Cardiac muscle cell (in vitro differentiated cells and primary cell): ENCODE measurements at places on chromosomes 13 and 19. TPM values are rescaled to one million over a fixed set of nuclear protein-coding genes. Genes with fewer than 3 reads are reported as not detected.
A peak's percentile ranks its signal among the peaks of the same experiment; 100 is the strongest.

DNA sequence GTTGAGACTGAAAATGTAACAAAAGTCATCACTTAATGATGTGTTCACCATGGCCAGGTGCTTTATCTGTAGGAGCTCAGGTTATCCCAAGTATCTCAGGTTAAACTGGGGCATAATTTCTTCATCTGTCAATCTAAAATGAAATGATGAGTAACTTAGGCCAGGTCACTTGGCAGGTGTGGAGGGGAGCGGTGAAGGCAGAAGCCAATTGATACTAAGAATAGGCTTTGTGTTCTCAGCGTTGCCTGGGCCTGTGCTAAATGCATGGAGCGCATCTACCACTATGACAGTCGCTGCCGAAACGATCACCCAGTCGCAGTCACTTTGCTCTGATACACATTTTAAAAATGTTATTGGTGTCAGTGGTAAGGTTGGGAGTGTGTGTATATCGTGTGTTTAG is 91.6 kb downstream of the FGF9 start:
- no peaks in the 10 kb centered on the region for H3K4me1 ChIP-seq
- H3K27ac ChIP-seq = no peak overlapping the region
- no peaks in the 10 kb centered on the region for H3K27me3 ChIP-seq

GRCh38 chr19:54253331-54254194 is 3.5 kb downstream of the LILRB5 start:
- no peaks in the 10 kb centered on the region for H3K36me3 ChIP-seq
- no peaks in the 10 kb centered on the region for H3K4me1 ChIP-seq
- no peak overlapping the region for H3K4me3 ChIP-seq
- H3K27ac ChIP-seq = no peak overlapping the region

- no peak overlapping the region for H3K27ac ChIP-seq
- H3K4me1 ChIP-seq = no peaks in the 10 kb centered on the region
- H3K36me3 ChIP-seq = no peaks in the 10 kb centered on the region
- H3K4me3 ChIP-seq = no peak overlapping the region
- peaks cover 6% of the 10 kb centered on the region for H3K27me3 ChIP-seq
Measured at GRCh38 chr13:111664696-111665095, 344.3 kb downstream of the TEX29 start.

DNA sequence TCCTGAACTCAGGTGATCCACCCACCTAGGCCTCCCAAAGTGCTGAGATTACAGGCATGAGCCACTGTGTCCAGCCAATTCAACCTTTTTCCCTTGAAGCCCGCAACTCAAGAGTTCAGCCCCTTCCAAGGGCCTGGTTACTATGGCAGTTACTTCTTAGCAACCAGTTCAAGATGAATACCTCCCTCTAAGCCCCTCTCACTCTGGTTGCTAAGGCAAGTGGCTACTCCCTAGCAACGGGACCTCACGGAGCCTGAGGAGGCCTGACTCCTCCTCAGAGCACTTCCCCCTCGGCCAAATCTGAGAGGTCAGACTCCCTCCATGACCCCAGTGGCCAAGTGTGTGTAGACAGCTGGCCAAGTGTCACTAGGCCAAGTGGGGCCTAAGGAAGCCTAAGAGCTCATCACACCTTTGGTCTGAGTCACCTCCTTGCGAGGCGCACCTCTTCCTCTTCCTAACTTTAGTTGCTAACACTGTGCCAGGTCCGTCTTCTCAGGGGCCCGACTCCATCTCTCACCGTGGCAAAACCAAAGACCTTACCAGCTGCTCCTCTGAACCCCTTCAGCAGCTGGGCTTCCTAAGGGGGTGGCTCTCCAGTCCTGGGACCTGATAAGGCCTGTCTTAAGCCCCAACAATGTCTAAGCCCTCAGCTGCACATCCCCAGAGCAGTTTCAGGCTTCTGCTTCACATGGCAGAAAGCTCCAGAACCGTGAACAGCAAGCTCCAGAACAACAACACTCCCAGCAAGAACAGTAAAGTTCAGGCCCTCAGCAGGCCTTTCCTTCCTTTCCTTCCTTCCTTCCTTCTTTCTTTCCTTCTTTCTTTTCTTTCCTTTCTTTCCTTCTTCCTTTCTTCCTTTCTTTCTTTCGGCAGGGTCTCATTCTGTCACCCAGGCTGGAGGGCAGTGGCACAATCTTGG is 9.6 kb downstream of the CD37 start:
- H3K27me3 ChIP-seq = no peaks in the 10 kb centered on the region
- no peak overlapping the region for H3K4me3 ChIP-seq
- peaks cover 78% of the 10 kb centered on the region for H3K36me3 ChIP-seq
- DNase-seq = no peak

FREM2 gene
- 37.8 and 51.4 TPM in 2 replicates for total RNA-seq

DNA sequence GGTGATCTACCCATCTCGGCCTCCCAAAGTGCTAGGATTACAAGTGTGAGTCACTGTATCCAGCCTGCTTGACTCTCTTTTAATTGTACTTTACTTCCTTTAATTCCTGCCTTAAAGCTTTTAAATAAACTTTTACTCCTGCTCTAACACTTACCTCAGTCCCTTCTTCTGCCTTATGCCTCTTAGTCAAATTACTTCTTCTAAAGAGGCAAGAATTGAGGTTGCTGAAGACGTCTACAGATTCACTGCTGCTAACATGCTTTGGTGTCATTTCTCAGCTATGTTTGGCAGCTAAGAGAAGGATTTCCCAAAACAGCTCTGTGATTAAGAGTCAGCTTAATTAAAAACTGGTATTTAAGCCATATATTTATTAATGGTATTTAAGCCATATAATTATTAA is 32.9 kb upstream of the CD177 start:
- H3K36me3 ChIP-seq = no peaks in the 10 kb centered on the region
- no peak overlapping the region for H3K27ac ChIP-seq
- no peak overlapping the region for H3K4me3 ChIP-seq
- DNase-seq = no peak
- no peaks in the 10 kb centered on the region for H3K4me1 ChIP-seq
- no peaks in the 10 kb centered on the region for H3K27me3 ChIP-seq

GRCh38 chr13:77701305-77701704 is 3.8 kb downstream of the SLAIN1 start:
- no peak for DNase-seq
- peaks cover 8% of the 10 kb centered on the region for H3K4me1 ChIP-seq
- H3K36me3 ChIP-seq = no peaks in the 10 kb centered on the region
- H3K27me3 ChIP-seq = peaks cover 23% of the 10 kb centered on the region
- no peak overlapping the region for H3K4me3 ChIP-seq

DNA sequence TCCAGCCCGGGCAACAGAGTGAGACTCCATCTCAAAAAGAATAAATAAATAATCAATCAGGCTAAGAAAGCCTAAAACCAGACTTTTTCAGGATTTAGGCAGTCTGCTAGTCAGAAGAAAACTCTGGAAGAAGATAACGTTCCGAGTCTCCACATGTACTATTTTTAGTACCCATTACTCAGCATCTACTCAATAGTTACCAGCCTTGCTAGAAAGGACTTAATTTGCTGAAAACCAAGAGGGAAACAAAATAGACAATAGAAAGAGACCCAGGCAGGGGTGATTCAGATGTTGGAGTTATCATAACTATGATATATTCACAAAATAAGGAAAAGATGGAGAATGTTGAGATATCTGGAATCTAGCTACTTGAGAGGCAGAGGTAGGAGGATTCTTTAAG is 3.6 kb upstream of the LIN7B start:
- H3K27me3 ChIP-seq = no peaks in the 10 kb centered on the region
- no peak overlapping the region for H3K4me3 ChIP-seq
- H3K27ac ChIP-seq = peak overlapping the region; percentile 83
- H3K36me3 ChIP-seq = peaks cover 27% of the 10 kb centered on the region
- no peak for DNase-seq

DNA sequence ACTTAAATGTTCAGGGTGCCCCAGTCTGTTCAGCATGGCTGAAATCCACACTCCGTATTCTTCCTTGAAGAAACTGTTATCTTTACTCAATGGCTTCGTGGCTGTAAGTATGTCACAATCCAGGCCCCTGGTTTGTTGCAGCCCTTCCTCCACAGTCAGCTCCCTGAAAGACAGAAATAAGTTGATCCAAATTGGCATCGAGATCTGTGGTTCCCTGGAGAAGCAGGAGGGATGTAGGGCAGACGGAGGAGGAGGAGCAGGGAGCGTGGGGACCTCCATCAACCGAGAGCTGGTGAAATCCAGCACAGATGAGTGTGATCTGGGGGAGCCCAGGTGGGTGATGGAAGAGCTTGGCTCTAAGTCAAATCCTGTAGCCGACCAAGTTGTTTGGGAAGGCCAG is 304 bp downstream of the TSPAN16 start:
- H3K4me1 ChIP-seq = no peaks in the 10 kb centered on the region
- H3K4me3 ChIP-seq = no peak overlapping the region
- DNase-seq = no peak

GRCh38 chr19:51365211-51365964 is 800 bp downstream of the ETFB start:
- peaks cover 8% of the 10 kb centered on the region for H3K4me1 ChIP-seq
- H3K27ac ChIP-seq = peak overlapping the region; percentile 86
- H3K27me3 ChIP-seq = no peaks in the 10 kb centered on the region
- DNase-seq = peak; percentile 61
- H3K36me3 ChIP-seq = no peaks in the 10 kb centered on the region

DNA sequence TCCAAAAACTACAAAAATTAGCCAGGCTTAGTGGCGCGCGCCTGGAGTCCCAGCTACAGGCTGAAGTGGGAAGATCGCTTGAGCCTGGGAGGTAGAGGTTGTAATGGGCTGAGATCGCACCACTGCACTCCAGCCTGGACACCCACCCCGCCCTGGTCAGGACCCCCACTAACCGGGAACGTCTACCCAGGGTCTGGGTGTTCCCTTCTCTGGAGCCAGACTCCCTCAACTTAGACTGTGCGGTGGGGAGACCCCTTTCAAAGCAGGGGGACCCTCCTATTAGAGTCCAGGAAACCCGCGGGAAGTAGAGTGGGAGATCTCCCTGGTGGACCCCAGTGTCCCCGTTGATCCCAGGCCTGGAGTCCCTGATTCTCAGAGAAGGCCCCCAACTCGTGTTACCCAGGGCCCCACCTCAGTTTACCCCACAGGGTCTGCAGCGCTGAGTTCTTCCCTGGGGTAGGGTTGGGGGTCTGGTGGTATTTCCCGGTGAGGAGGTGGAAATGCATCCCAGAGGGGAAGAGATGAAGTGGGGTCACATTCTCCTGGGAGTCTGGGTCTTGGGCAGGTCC is 6.1 kb upstream of the ARRDC2 start:
- H3K4me1 ChIP-seq = no peaks in the 10 kb centered on the region
- H3K27me3 ChIP-seq = peaks cover 22% of the 10 kb centered on the region
- H3K27ac ChIP-seq = no peak overlapping the region
- H3K36me3 ChIP-seq = no peaks in the 10 kb centered on the region
- H3K4me3 ChIP-seq = peak overlapping the region; percentile 45

PLIN3 gene
- total RNA-seq = 114 and 147 TPM in 2 replicates

PSG6 gene
- total RNA-seq = not detected in 2 replicates

TTC9B gene
- not detected in 2 replicates for total RNA-seq

DNA sequence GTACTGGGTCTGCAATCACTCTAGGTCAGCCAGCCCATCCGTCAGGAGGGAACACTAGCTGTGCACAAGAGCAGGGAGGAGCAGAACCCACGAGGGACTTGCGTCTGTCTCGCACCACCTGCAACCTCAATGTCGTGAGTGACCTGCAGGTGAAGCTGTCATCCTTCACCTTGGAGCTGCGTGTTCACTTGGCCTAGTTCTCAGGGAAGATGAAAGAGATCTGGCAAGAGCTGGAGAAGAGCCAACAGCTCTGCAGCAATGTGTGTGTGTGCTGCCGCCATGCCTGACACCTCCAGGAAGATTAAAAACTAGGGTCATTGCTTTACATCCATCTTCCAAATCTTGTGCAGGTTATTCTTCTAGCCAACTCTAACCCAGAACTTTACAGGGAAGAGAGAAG is 117.6 kb upstream of the MRI1 start:
- no peaks in the 10 kb centered on the region for H3K36me3 ChIP-seq
- no peak overlapping the region for H3K4me3 ChIP-seq
- H3K27me3 ChIP-seq = no peaks in the 10 kb centered on the region
- no peak for DNase-seq
- H3K27ac ChIP-seq = no peak overlapping the region

- no peak overlapping the region for H3K4me3 ChIP-seq
- H3K36me3 ChIP-seq = no peaks in the 10 kb centered on the region
- no peak for DNase-seq
- no peaks in the 10 kb centered on the region for H3K4me1 ChIP-seq
- H3K27me3 ChIP-seq = peaks cover 48% of the 10 kb centered on the region
Measured at GRCh38 chr19:42169486-42170413, 37.5 kb upstream of the POU2F2 start.

DNA sequence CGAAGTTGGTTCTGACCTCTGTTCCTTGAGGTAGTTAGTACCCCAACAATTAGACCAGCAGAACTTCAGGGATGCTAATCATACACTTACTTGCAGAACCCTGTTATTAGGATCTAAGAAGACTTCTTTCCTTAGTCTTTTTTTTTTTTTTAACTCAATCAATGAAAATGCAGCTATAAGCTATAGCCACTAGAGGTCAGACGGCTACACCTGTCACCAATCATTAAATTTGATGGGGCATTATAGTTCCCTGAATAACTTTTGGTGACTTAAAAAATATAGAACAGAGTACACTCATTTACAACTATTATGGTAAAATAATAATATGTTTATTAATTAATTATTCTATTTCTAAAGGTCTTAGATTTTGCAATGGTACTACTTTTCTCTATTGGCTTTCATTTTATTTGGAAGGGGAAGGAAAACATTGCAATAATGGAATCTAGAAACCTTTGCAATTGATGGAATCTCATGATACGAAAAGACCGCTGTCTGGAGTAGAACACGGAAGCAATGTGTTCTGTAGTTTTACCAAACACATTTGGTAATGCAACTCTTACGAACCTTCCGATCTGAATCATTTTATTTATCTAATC is 483.2 kb downstream of the DIAPH3 start:
- H3K27me3 ChIP-seq = no peaks in the 10 kb centered on the region
- DNase-seq = peak; percentile 39
- peaks cover 34% of the 10 kb centered on the region for H3K4me1 ChIP-seq
- no peaks in the 10 kb centered on the region for H3K36me3 ChIP-seq

NCCRP1 gene
- 10.3 and 16.1 TPM in 2 replicates for total RNA-seq

DNA sequence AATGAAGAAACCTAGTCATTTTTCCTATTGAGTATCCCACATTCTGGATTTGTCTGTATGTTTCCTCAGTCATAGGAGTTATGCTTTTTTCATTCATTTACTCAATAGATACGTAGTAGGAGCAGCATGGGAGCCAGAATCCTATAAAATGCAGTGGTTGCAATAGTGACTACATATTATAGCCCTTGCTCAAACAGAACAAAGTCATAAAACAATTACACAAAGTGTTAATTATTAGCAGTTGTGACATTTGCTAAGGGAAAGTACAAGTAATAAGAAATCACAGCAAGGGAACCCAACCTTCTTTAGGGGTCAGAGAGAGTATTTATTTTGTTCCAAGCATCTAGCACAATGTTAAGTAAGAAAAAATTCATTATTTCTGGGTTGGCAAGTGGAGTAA is 27.7 kb upstream of the POU4F1 start:
- H3K4me3 ChIP-seq = no peak overlapping the region
- no peak overlapping the region for H3K27ac ChIP-seq
- no peaks in the 10 kb centered on the region for H3K27me3 ChIP-seq
- no peak for DNase-seq
- peaks cover 35% of the 10 kb centered on the region for H3K36me3 ChIP-seq

DNA sequence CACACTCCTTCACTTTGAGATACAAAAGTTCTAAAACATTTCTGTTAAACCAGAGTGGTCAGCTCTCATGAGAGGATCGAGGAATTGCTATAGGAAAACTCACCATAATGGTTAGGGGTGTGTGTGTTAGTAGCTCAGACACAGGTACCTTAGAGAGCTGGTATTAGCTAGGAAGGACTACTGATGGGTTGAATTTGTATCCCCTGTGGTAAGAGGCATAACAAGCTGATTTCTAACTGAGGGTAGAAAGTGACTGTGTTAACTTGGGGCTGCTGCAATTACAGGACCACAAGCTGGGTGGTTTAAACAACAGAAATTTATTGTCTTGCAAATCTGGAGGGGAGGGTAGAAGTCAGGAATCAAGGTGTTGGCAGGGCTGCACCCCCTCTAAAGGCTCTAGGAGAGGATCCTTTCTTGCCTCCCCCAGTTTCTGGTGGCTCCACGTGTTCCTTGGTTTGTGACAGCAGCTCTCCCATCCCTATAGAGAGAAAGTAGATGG is 17.4 kb downstream of the LEUTX start:
- H3K27me3 ChIP-seq = no peaks in the 10 kb centered on the region
- no peak overlapping the region for H3K27ac ChIP-seq
- no peaks in the 10 kb centered on the region for H3K36me3 ChIP-seq
